ENCODE measurements at places on chromosomes 12 and 14.

DNA sequence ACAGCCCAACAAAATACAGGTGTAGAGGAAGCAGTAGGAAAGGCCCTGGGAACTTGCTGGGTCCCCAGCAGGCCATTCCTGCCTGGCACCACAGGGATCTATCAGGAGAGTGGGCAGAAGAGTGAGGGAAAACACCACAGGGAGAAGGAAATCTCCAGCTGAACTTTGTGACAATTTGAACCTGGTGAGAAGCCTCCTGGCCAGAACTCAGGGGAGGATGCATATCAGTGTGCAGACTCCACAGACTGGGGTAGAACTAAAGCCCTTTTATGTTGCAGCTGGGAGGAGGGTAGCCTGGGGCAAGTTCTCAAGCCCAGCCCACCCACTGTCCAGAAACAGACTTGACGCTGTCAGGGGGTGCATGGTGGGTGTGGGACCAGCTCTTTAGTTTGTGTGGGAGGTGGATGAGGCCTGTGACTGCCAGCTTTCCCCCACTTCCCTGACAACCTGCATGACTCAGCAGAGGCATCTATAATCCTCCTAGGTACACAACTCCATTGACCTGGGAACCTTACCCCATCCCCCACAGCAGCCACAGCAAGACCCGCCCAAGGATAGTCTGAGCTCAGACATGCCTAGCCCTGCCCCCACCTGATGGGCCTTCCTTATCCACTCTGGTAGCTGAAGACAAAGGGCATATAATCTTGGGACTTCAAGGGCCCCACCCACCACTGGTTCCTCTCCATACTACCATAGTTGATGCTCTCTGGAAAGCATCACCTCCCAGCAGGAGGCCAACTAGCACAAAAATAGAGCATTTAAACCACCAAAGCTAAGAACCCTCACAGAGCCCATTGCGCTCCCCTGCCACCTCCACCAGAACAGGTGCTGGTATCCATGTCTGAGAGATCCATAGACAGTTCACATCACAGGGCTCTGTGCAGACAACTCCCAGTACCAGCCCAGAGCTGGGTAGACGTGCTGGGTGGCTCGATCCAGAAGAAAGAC is 28.9 kb downstream of the PNN start:
- DNase-seq, result no peak

- DNase-seq, result no peak
Measured at GRCh38 chr14:92945959-92946846, 23.3 kb downstream of the CHGA start.

DNA sequence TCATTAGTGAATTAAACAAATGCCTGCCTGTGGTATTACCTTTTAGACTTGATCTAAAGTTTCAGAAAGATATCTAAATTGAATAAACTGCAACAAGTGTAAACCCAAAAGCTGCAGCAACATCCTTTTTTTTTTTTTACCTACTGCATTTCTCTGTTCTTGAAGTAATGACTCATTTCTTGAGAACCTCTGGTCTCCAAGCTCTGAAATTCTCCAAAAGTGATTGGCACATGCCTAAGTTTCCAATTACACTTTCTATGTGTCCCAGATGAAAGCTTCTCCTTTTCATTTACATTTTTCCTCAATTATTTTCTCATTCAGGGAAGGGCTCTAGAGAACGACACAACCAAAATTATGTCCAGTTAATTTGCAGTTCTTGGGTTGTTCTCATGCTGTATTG is 435.2 kb upstream of the DCN start:
- no peak for DNase-seq

DNA sequence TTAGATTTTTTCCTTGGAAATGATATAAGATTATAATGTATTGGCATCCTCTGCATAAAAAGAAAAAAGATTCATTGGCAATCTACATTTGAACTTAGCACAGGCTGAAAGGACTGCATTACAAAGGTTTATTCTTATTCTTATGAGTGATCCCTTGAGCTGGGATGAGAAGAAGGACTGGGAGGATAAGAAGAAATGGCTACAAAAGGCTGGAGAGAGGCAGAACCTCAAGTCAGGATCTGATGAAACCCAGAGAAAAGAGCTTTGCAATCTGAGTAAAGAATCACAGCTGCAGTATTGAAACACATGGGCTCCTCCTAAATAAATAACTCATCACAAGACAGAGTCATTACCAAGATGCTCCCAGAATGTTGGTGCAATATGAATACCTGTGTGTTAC is 1635.4 kb upstream of the FLRT2 start:
- no peak for DNase-seq

GRCh38 chr12:19440019-19440858 is 947 bp downstream of the AEBP2 start:
- DNase-seq, result peak; percentile 43

- no peak for DNase-seq
Measured at GRCh38 chr14:32109676-32110547, 32.8 kb downstream of the ARHGAP5 start.

DNA sequence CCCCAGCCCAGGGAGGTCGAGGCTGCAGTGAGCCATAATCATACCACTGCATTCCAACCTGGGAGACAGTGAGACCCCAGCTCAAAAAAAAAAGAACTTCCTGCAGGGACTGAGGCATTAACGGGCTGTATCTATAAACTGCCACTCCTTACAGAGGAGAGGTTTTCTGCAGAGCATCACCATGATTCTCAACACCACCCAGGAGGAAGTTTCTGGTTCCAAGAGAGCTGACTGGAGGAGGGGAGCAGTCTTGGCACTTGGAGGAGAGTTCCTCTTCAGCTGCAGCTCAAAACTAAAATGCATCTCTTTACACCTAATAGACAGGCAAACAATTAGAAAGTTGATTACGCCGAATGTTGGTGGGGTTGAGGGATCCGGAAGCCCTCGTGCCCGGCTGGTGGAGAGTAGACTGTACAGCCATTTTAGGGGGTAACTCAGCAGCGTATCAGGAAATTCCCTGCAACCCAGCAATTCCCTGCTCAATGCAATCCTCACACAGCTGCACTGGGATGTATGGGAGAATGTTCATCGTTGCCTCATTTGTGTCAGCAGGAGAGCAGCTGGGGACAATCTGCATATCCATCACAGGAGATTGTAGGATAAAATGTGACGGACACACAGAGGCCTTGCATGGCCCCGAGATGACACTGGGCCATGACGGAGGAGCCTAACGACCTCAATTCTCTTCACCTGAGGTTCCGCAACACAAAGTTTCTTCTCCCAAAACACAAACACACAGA is 36.6 kb downstream of the ACTN1 start:
- no peak for DNase-seq

- DNase-seq, result no peak
Measured at GRCh38 chr12:27982385-27982784, 9.9 kb upstream of the PTHLH start.

GRCh38 chr12:79012636-79013035 is 148.1 kb downstream of the SYT1 start:
- DNase-seq, result no peak

DNA sequence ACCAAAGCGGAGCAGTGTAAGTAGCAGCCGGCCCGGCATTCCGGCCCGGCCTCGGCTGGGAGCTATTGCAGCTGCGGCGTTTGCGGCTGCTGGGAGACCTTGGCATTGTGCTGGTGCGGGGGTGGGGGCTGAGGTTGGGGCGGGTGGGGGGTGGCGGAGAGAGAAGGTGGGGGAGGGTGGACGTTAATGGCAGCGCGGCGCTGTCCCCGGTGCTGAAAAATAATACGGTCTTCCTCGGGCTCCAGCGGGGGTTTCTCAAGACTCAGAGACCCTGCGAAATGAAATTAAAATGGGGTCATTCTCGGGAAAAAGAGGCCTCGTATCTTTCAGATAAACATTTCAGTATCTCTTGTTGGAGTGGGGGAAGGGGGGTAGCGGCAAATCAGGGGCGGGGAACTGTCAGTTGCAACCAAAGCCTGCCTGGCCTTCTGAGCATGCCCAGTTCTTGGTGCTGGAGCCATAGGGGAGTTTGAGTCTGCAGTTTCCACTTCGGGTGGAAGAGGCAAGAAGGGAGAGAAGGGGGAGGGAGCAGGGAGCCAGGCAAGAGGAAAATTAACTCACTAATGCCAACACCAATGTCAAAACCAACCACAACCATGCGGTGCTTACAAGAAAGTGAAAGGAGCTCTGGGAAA is 414 bp downstream of the UNC79 start:
- DNase-seq, result no peak

- DNase-seq, result no peak
Measured at GRCh38 chr12:117821480-117822175, 147.2 kb downstream of the KSR2 start.

DNA sequence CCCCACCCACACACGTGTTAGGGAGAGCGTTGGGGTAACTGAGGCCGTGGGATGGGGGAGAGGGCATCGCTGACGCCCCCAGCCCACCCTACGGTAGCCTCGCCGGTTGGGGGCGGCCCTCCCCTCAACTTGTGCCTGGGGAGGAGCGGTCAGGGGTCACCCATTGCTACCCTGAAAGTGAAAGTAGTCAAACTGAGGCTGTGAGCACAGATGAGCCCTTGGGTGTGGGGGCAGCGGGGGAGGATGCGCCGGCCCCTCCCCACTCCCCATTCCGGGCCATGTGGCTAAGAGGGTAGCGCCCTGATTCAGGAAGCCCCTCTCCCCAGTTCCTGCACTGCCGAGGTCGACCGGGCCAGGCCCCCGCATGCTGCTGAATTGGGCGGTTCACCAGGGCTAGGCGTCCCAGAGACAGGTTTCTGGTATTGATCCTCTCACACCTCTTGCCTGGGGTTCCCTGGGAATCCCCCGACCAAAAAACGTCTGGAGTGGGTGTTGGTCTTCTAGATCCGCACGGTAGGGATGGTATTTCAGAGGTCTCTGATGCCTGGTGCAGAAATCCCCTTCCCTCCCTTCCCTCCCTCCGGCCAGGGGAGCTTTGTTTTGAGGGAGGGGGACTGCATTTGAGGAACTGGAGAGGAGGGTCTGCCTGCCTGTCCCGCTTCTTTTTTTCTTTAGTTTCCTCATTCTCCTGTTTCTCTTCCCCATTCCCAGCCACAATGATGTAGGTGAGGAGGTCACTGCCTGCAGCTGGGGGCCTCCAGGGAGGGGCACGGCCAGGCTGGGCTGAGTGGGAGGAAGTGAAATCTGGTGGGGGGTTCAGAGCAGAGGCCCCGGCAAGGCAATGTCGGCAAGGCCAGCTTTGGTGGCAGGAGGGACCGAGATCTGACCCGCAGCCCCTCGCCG is 1.0 kb downstream of the SH2B3 start:
- no peak for DNase-seq

DNA sequence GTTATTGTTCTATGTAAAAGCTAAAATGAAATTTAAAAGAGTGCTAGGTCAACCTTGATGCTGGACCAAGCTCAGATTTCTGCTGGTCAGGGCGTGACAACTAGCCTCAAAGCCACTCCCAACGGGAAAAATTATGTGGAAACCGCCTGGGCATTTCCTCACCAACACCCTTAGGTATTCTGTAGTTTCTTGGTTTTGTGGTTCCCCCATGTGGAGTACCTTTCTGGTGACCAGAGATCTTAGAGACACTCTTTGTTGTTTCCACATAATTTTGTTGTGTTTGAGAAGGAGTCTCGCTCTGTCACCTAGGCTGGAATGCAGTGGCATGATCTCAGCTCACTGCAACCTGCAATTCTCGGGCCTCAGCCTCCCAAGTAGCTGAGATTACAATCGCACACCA is 119.9 kb downstream of the DENND5B start:
- no peak for DNase-seq

DNA sequence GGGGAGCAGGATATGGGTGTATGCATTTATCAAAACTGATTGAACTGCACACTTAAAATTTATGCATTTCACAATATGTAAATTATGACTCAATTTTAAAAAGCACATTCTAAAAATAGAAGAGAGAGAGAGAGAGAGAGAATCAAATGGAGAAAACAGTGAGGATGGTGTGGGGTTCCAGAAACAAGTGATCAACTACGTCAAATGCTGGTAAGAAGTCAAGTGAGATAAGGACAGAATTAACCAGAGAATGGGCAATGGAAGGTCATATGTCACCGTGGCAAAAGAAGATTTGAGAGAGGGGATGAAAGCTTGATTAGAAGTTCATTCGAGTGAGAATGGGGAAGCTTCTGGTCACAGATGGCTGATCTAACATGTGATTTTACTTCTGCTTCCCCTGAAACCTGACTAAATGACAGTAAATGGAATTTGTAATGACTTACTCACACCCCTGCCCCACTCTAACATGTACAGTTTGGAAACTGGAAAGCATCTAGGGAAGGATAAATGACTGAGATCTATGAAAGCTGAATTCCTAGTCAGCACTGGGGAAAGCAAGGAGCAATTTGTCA is 276.5 kb upstream of the AMIGO2 start:
- no peak for DNase-seq

- no peak for DNase-seq
Measured at GRCh38 chr12:5379749-5380496, 52.0 kb upstream of the NTF3 start.

GRCh38 chr14:88163731-88164255 is 158.9 kb downstream of the GPR65 start:
- DNase-seq, result no peak

GRCh38 chr14:68522510-68523325 is 270.1 kb downstream of the ZFP36L1 start:
- no peak for DNase-seq
